Hematopoietic multipotent progenitor cell treated with erythropoietin and hydrocortisone succinate and interleukin-3 and kit ligand, for 4 days (in vitro differentiated cells): ENCODE measurements at places on chromosomes 6 and 20.
A peak's percentile ranks its signal among the peaks of the same experiment; 100 is the strongest.

DNA sequence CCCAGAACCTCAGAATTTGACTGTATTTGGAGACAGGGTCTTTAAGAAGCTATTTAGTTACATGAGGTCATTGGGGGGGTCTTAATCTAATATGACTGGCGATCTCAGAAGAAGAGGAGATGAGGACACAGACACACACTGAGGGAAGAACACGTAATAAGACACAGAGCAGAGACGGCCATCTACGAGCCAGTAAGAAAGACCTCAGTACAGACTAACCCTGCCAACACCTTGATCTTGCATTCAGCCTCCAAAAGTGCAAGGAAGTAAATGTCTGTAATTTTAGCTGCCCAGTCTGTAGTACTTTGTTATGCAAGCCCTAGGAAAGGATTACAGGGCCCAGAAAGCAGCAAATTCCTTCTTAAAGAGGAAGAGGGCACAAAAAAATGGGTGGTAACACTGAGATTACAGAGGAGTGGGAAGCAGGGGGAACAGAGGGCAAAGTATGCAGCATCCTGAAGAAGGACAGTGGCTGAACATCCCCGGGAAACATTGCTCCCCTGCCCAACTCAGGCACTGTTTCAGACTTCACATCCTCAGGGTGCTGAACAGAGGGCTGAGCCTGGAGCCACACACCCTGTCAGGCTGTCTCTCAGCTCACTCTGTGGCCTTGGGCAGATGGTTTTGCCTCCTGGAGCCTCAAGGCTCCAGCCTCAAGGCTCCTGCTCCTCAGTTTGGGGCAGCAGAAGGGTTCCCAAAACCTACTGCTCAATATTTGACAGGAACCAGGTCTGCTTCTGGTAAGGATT lies 27.9 kb upstream of the SIRPG start:
- no peak for DNase-seq

GRCh38 chr20:24991897-24992486 lies 559 bp downstream of the APMAP start:
- DNase-seq: peak; percentile 48

- DNase-seq: no peak
These were observed 113.9 kb downstream of the SGK1 start for GRCh38 chr6:134204031-134204430.

DNA sequence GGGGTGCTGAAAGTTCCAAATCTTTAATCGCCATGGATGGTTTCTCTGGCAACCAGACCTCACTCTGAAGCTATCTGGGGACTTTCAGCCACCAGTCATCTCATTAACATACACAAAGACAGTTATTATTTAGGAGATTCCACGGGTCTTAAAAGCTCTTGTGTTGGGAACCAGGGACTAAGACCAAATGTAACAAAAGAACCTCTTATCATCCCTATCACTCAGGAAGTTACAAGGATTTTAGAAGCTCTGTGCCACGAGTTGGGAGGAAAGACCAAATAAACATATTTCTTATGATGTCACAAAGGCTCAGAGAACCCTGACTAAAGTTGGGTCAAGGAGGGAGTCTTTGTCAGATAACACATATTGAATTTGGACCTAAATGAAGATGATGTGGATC lies 17.7 kb downstream of the GPX6 start:
- DNase-seq: no peak

GRCh38 chr6:76814496-76815458 lies 648.5 kb downstream of the HTR1B start:
- no peak for DNase-seq

GRCh38 chr20:24206995-24207394 lies 218.4 kb upstream of the GGTLC1 start:
- DNase-seq: no peak

DNA sequence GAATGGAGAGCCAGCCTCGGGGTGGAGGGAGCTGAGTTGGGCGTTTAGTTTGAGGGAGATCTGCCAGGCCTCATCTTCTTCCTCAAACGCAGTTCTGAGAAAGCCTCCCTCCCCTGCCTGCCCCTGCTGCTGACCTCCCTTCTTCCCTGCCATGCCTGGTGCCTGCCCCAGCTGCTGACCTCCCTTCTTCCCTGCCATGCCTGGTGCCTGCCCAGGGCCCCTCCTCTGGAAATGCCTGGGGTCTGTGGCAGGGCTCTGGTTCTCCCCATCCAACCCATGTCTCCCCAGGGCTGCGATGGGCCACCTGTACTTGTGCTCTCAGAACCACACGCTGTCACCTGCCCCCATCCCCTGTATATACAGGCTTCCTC lies 114.6 kb downstream of the VEGFA start:
- peak; percentile 43 for DNase-seq

DNA sequence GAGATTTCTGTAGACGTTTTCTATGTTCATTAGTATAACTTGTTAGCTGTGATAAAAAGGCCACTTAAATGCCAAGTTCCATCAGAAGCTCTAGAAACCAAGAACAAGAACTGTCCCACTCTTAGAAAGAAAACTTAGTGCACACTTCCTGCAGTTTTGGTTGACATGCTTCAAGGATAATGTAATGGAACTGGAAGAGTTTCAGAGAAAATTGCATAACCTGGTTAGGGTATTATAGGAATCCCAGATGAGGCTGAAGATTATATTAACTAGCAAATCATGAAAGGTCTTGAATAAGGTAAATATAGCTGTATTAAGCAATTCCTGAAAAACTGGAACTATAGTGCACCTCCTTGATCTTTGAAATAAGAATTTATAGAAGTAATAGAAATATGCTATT lies 1.8 kb upstream of the PHACTR2 start:
- no peak for DNase-seq

DNA sequence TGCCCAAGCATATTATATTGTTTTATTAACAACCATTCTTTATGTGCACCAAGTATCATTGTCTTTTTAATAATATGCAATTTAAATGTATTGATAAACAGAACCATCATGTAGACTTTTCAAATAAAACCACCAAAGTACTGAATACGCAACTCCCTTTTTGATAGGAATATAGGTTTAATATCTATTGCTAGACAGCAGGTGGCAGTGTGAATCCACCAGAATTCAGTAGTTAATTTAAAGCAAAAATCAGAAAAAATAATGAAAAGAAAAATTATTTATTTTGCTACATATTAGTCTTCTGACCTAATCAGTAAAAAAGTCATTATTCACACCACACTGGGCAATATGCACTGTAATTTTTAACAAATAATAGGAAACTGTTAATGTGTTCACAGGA lies 143.7 kb downstream of the KLHL32 start:
- DNase-seq: peak; percentile 65

DNA sequence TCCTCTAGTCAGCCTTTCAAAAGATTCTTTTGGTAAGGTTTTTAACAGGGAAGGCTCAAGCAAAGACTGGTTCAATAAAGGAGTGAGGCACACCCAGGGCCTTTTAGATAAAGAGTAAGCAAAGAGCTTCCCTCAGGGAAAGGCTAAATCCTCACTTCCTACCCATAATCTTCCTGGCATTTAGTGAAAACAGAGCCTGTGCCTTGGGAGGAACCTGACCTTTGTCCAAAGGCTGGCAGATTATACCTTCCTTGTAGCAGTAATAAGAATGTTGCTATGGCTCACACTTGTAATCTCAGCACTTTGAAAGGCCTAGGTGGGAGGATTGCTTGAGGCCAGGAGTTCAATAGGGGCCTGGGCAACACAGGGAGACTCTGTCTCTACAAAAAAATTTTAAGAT lies 280.1 kb upstream of the PLCB4 start:
- no peak for DNase-seq

DNA sequence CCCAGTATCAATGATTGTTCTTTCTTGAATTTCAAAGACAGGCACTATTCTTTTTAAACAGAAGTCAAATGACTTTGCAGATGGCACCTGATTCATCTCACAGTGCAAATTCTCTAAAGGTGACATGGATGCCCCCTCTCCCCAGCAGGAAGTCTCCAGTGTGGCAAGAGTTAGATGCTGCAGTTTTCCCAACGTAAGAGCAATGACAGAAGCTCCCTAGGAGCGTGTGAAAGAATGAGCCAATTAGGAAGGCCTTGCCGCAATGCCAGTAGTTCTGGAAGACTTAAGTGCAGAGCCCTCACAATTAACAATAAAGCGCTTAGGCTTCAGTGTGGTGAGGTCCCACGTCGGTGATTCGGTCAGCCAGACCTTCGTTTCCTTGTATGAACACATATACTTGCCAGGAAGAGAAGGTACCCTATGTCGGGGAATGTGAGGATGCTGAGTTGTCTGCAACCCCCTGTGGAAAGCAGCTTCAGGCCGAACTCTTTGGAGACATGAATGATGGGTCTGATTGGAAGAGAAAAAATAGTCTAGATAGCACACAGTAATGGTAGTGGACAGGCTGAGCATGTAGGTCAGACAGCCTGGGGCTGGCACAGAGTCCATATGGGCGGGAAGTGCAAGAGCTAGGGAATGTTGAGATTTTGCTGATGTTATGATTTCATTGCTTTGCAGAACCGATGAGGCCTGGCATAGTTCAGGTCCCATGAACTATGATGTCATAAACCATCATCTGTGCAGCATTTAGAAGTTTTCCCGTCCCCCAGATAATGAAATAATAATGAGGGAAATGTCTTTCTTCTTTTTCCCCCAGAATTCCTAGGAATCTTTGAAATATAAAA lies 132.6 kb downstream of the PHACTR1 start:
- no peak for DNase-seq

GRCh38 chr6:109236115-109237076 lies 141.1 kb downstream of the CEP57L1 start:
- DNase-seq: peak; percentile 93

- DNase-seq: peak; percentile 83
These were observed 11.5 kb upstream of the MEP1A start for GRCh38 chr6:46781478-46782378.

- peak; percentile 30 for DNase-seq
These were observed 18.7 kb upstream of the SFT2D1 start for GRCh38 chr6:166361077-166361429.

GRCh38 chr6:166381381-166381732 lies 1.4 kb downstream of the MPC1 start:
- DNase-seq: no peak

DNA sequence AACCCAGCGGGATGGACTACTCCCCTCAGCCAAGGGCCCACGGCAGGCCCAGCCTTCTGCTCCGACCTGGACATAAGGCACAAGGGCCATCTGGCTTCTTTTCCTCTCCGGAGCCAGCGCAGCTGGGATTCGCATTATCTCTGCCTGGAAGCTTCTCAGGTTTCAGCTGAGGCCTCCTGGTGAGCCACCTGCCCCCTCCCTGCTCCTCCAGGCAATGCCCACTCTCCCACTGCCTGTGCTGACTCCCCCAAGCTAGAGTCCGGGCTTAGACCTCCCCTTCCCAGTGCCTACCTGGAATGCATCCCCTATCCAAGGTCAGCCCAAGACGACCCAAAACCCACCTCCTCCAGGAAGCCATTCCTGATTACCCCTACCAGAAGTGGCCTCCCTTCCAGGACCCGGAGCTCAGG lies 60.7 kb downstream of the EZR start:
- no peak for DNase-seq

DNA sequence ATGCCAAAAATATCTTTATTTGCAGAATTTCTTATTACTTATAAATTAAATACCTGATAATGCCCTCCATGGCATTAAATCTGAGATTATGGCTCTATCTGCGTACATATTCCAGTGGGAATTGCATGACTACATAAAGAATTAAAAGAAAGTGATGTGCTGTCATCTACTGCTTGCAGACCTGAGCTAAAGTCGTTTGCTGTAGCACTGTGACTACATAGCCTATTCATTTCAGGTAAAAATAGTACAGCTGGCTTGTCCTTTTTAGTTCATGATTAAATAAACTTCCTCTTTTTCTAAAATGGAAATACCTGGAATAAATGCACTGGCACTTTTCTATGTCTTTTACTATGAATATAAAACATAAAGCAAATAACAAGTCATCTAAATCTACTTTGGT lies 78.1 kb downstream of the CGA start:
- DNase-seq: no peak

- DNase-seq: no peak
These were observed 205.3 kb downstream of the TBXT start for GRCh38 chr6:165962366-165962765.

- DNase-seq: no peak
These were observed 89.0 kb upstream of the TOP1 start for GRCh38 chr20:40939667-40940066.

GRCh38 chr6:37313723-37314486 lies 39.9 kb upstream of the RNF8 start:
- peak; percentile 26 for DNase-seq

- peak; percentile 69 for DNase-seq
These were observed 150.1 kb downstream of the DHX35 start for GRCh38 chr20:39112178-39112743.
